IMR-90 (cell line): ENCODE measurements at places on chromosomes 2 and 18.
A peak's percentile ranks its signal among the peaks of the same experiment; 100 is the strongest.

DNA sequence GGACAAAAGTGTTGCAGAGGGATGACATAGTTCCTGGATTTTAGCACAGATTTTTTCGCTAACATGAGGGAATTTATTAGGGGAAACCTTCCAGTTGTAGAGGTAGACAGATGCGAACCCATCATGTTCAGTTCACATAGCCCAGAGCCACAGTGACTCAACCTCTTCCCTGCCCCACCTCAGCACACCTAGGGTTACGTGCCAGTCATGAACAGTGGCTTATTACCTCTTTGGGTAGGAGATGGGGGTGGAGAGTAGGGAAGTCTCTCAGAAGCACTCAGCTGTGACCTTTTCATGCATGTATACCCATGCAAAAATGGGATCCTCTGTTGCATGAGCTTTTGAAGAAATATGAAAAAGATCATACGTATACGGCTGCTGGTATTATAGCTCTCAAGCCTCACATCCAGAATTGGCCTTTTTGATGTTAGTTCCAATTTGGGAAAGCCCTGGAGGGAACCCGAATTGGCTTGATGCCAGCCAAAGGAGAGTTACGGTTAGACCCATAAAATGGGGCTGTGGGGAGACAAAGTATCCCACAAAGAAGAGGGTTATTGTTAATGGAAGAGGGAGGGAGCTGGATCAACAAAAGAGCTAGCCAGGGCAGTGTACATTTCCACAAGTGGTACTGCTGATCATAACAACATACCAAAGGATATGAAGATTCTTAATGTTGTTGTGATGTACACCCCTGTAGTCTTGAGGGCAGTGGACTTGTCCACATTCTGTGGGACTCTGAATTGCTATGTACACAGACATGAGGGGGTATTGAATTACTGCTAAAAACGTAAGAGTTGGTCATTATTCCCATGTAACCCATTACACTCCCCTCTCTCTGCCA is 4.9 kb downstream of the TANC1 start:
- peak; percentile 51 for DNase-seq
- H3K27me3 ChIP-seq = no peaks in the 10 kb centered on the region
- no peak overlapping the region for H3K4me3 ChIP-seq
- H3K27ac ChIP-seq = no peak overlapping the region
- H3K36me3 ChIP-seq = no peaks in the 10 kb centered on the region
- H3K4me1 ChIP-seq = peaks cover 10% of the 10 kb centered on the region

DNA sequence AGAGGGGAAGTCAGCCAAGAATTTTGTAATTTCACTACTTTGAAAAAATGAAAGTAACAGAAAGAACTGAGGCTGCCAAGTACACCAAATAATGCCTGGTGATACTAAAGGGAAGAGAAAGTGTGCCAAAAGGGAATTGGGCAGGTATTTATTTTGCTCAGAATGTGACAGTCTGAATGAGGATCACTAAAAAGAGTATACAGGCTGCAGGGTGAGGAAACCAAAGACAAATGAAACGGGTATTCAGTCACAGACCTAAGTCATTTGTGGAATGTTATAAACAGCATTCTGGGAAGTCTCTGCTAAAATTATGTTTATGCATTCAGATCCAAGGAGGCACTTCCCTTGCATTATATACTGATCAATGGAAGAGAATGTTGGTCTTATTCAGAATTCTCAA is 418.6 kb upstream of the SLC39A10 start:
- no peak for DNase-seq
- no peaks in the 10 kb centered on the region for H3K27me3 ChIP-seq
- no peaks in the 10 kb centered on the region for H3K36me3 ChIP-seq
- H3K4me1 ChIP-seq = no peaks in the 10 kb centered on the region
- no peak overlapping the region for H3K4me3 ChIP-seq

- peaks cover 7% of the 10 kb centered on the region; the same call in 1 of the 2 replicates for H3K4me1 ChIP-seq
- peak overlapping the region; percentile 39 for H3K4me3 ChIP-seq
- H3K36me3 ChIP-seq = no peaks in the 10 kb centered on the region
- DNase-seq = peak; percentile 96
- peak overlapping the region; percentile 79 for H3K27ac ChIP-seq
Observed at GRCh38 chr2:204538182-204539018, 6.9 kb upstream of the PARD3B start.

DNA sequence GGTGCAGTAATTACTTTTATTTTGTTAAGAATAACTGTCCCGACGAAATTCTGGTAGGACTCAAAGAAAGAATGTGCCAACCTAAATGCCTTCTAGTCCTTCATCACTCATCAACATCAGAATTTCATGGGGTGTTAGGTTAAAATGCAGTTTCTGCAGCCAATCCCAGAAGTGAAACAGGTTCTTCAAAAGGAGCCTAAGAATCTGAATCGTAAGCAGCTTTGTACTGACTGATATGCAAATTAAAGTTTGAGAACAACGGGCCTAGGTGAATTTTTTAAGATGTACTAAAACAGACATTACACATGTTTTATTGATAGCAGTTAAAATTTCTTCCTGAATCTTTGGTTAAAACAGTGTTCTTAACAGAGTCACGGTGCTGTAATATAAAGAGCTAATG is 140.3 kb upstream of the ZC3H15 start:
- no peaks in the 10 kb centered on the region for H3K36me3 ChIP-seq
- H3K27me3 ChIP-seq = no peaks in the 10 kb centered on the region
- H3K27ac ChIP-seq = no peak overlapping the region
- H3K4me3 ChIP-seq = no peak overlapping the region
- no peaks in the 10 kb centered on the region for H3K4me1 ChIP-seq

GRCh38 chr2:180481998-180482397 is 474.9 kb upstream of the CWC22 start:
- no peaks in the 10 kb centered on the region for H3K36me3 ChIP-seq
- no peak for DNase-seq
- H3K4me1 ChIP-seq = no peaks in the 10 kb centered on the region
- H3K27me3 ChIP-seq = no peaks in the 10 kb centered on the region
- H3K4me3 ChIP-seq = no peak overlapping the region

GRCh38 chr2:96493072-96493471 is 12.1 kb downstream of the NEURL3 start:
- no peak overlapping the region for H3K4me3 ChIP-seq
- no peaks in the 10 kb centered on the region for H3K4me1 ChIP-seq
- no peaks in the 10 kb centered on the region for H3K36me3 ChIP-seq
- DNase-seq = no peak

GRCh38 chr2:194100201-194100600 is 1556.8 kb upstream of the SLC39A10 start:
- no peaks in the 10 kb centered on the region for H3K27me3 ChIP-seq
- H3K4me1 ChIP-seq = no peaks in the 10 kb centered on the region
- H3K27ac ChIP-seq = no peak overlapping the region
- no peak overlapping the region for H3K4me3 ChIP-seq
- H3K36me3 ChIP-seq = no peaks in the 10 kb centered on the region
